ENCODE measurements at places on chromosomes 12 and 14.

GRCh38 chr12:101845137-101845711, 14.5 kb upstream of the GNPTAB start:
- no peak for ATAC-seq

- ATAC-seq, result no peak
These were observed 291.9 kb upstream of the RTL1 start for GRCh38 chr14:101195309-101195901.

DNA sequence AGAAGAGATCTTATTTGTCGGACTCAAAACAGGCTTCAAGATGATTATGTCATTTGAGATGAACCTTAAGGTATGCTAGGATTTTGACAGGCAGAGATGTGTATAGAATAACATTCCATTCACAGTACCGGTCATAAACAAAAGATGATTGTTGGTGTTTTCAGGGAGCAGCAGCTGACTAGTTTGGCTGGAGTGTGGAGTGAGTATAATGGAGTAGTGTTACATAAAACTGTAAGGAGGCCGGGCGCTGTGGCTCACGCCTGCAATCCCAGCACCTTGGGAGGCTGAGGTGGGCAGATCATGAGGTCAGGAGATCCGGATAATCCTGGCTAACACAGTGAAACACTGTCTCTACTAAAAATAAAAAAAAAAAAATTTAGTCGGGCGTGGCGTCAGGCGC, 23.9 kb downstream of the SERPINA10 start:
- no peak for ATAC-seq

DNA sequence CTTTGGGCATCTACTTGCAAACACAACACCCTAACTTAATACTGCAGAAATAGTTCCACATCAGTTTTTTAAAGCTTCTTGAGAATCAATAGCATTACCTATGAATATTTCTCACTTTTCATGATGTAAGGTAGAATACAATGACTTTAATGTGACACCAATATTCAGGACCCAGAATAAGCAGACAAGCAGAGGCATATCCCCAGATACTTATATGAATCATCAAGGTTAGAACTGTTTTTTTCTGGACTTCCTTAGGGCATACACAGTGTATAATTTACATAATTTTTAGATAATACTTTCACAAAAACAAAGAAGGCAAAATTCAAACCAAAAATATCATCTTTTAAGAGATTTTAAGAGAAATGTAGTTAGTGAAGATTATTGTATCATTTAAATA, 885.8 kb downstream of the FSCB start:
- ATAC-seq, result no peak

DNA sequence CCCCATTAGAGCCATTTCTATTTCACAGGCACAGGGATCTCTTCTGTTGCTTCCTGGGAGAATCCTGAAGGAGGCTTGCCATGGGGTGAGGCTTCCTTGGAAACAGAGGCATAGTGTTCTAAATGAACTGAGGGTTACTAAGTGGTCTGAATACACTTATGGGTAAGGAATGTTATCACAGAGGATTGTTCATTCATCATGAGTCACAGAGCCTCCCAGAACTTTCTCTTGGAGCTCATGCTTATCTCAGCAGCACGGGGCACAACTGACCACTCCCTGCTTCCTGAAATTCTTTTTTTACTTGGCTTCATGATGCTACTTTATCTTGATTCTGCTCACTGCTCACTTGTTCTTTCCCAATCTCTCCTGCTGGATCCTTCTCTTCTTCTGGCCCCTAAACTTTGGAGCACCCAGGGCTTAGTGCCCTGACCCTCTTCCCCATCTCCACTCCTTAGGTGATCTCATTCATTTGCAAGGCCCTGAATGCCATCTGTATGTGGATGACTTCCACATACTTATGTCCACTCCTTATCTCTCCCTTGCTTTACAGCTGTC, 57.9 kb downstream of the ANO6 start:
- no peak for ATAC-seq

GRCh38 chr12:4271717-4272423, 1.7 kb upstream of the CCND2 start:
- peak; percentile 77 for ATAC-seq

DNA sequence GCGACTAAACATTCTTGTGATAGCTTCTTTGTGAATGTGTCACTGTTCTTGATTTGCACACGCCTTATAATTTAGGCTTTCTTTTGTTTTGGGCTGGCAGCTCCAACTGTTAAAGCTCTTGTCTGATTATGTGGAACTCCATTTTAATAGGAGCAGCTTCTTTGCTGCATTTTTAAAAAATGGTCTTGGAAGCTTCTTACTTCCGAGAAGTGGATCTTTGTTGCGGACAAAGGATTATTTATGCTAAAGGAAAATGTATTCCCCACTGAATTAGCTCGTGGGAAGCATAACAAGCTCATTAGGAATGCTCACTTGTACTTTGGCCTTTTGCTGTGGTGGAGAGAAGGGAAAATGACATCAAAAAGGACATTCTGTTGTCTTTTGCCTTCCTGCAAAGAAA, 20.0 kb downstream of the GAS2L3 start:
- ATAC-seq, result no peak

DNA sequence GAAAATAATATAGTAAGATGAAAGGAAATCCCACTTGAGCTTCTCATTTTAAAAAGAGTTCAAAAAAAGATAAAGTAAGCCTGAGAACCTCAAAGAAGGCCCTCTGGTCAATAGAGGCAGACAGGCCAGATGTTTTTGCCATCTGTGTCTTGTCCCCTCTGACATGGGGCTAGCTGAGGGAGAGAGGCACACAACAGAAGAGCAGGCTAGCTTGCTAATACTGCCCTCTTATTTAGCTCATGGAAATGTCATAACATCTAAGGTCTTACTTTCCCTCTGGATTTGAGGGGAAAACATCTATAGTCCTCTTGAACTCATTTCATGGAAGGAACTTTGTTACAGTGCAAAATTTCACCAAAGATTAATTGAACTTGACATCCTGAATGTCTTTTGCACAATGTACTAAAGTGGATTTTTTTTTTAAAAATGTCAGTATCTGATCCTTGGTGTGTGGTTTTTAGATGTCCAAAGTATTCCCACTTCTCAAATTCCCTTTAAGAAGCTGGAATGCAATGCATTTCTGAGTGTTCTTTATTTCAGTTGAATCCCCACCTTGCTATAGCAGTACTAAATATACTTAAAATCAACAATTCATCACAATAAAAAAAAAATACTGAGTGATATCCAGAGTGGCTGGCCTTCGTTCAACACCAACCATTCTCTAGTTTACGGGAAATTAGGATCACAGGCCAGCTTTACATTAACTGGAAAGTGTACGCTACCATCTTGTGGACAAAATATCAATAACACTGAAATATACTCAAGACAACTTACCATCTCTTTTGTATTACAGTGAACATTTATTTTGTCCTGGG, 176.7 kb downstream of the PAH start:
- no peak for ATAC-seq

GRCh38 chr12:42235426-42235825, 2.6 kb downstream of the YAF2 start:
- no peak for ATAC-seq

GRCh38 chr12:120816363-120816762, 87.8 kb downstream of the SPPL3 start:
- no peak for ATAC-seq

DNA sequence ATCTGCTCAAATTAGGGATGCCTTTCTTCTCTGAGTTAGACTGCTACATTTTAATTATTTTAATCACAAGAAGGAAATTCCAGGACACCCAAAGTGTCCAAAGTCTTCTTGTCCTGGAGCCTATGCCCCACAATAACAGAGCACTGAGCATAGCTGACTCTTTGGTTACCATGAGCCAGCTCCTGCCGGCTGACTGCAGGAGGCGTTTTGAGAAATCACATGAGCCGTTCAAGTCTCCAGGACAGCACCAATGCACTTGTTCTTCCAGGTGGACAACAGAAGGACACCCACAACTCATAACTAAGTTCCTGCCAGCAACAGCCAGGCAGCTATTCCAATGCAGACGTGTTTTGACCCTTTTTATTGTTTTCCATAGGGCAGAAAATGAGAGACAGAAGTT, 46.0 kb upstream of the SRSF5 start:
- no peak for ATAC-seq

DNA sequence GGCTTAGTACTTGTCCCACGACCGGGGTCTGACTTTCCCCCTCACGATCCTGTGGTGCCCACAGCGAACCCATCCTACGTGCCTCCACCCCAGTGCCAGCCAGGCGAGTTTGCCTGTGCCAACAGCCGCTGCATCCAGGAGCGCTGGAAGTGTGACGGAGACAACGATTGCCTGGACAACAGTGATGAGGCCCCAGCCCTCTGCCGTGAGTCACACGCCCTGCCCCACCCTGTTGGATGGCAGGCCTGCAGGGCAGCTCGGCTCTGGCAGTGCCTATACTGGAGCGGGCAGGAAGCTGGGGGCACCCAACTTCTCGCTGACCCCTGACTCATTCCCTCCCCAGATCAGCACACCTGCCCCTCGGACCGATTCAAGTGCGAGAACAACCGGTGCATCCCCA, 18.3 kb upstream of the LRP1-AS start:
- no peak for ATAC-seq

- ATAC-seq, result no peak
These were observed 717 bp downstream of the PKP2 start for GRCh38 chr12:32895688-32896431.

GRCh38 chr12:26197832-26198231, 2.5 kb downstream of the SSPN start:
- ATAC-seq, result no peak

DNA sequence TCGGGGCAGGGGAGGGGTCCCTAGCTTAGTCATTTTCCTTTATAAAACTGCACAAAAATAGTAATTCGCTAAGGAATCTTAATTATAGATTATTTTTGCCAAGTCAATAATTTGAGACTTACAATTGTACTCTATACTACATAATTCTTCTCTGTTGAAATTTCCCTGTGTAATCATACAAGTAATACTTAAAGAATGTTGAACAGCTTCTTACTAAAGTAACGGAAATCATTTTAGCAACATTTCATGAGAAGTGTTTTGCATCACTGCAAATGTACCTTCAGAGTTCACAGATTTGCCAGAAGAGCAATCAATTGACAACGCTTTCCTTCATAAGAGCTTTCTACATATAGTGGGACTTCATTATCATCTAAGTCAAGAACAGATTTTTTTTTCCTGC, 7.9 kb upstream of the GNG2 start:
- ATAC-seq, result no peak

- ATAC-seq, result no peak
These were observed 21.2 kb downstream of the HVCN1 start for GRCh38 chr12:110667671-110668070.

DNA sequence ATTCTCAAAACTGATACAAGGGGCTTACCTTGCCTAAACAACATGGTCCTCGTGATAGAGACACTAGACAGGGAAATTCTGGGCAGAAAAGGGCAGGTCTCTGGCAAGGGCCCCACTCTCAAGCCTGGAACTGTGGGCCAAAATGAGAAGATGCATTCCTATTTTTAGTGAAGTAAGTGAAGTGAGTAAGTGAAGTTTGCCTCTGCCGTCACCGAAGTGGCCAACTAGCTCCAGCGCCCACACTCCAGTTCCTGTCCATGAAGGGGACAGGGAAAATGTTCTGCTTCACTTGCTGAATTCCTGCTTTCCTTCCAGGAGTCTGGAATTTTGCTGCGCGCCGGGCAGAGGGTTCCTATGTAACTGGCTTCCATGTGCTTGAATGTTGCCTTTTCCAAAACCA, 1035.6 kb upstream of the TMEM132C start:
- ATAC-seq, result no peak

- ATAC-seq, result no peak
These were observed 56.8 kb upstream of the PARP11 start for GRCh38 chr12:3929875-3930615.

DNA sequence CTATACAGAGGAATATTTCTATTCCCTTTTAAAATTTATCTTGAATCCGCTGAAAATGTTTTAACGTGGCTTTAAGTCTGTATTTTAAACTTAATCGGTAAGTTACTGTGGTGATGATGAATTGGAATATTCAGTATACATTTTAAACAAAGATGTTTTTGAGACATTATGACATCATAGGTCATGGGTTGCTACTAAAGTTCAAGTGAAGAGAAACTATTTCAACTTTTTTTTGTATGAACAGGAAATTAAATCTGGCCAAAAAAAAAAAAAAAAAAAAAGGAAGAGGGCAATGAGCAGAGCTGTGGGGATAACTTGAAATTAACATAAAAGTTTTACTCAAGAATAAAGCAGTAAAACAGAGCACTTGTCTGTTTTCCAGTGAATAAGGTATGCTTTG, 109.0 kb downstream of the PLEKHA5 start:
- ATAC-seq, result no peak

- no peak for ATAC-seq
These were observed 234.8 kb upstream of the FKBP4 start for GRCh38 chr12:2559931-2560330.

DNA sequence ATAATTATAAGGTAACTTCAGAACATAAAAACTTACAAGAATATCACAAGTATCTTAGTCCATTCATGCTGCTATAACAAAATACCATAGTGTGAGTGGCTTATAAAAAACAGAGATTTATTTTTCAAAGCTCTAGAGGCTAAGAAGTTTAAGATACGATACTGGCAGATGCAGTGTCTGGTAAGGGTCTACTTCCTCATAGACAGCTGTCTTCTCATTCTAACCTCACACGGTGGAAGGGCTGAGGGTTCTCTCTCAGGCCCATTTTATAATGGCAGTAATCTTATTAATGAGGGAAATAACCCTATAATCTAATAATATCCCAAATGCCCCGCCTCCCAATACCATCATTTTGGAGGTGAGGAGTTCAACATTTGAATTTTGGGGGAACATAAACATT, 23.7 kb upstream of the OSBPL8 start:
- ATAC-seq, result no peak

DNA sequence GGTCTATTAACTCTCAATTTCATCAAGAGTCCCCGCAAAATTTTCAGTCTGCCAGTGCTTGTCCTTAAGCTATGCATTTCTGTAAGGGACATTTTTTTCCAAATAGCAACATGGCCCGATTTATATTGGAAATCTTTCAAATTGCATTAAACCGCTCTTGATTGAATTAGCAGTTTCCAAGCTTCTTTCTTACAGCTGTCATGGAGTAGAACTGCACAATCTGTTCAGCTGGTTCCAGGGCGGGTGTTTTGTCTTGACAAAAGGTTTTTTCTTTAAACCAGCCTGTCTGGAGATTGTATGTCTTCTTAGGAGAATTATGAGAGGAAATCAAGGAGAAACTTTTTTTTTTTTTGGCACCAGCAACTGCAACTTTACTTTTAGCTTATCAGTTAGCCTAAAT, 185.8 kb downstream of the ALG10B start:
- ATAC-seq, result no peak

- ATAC-seq, result peak; percentile 7
These were observed 59.4 kb upstream of the E2F7 start for GRCh38 chr12:77124767-77125166.

Measured in stimulated activated memory B cell treated with anti-CD40 and anti-IgM and Interleukin-4, amounts not matched to agents 10 μg/mL and 1 μg/mL and 100 μg/mL, for 72 hours (primary cell).